Caki2 (cell line): ENCODE measurements at places on chromosomes 1 and 21.

DNA sequence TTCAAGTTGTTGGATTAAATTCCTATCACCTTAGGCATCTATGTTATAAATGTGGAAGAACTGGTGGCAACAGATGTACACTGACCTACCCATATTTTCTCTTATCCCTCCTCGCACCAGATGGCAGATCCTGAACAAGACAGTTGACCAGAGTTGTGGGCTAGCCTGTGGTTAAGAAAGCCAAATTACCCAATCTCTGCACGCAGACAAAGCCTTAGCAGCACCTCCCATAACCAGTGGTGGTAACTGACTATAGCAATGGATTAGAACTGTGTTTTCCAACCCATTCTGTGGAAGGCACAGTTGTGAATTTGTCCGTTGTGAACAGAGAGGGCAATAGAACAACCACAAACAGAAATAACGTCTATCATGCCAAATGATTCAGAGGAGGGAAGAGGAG is 20.6 kb downstream of the ABCB10 start:
- DNase-seq, result no peak

- peak; percentile 62 for DNase-seq
These were observed 9.5 kb downstream of the DNM3 start for GRCh38 chr1:171850651-171851350.

DNA sequence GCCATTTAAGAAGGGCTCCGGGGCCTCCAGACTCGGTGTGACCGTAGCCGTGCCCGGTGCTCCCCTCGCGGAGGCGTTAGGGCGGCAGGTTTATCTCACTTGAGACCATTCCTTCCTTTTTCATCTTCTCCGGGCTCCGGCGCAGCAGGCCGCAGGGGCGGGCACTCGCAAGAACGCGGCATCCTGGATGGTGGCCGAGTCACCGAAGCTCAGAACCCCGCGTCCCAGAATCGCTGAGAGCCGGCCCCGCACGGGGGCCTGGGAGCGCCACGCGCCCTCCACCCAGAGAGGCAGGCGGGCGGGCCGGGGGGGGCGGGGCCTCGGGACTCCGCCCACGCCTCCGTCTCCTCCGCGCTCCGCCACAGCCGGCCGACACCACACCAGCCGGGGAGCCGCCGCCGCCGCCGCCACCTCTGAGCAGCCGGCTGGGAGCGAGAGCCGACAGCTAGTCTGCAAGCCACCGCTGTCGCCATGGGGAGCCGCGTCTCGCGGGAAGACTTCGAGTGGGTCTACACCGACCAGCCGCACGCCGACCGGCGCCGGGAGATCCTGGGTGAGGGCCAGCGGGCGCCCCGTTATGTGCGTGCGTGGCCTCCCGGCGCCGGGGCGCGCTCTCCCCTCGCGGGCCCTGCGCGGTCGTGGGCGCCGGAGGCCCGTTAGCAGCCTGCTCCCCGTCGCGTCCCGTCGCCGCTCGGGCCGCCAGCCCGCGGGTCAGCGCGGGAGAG is at the start of gene DEGS1:
Gene DEGS1, plus strand, starts transcription at position 375 of the 725 bp plus-strand sequence. Its CDS starts 97 bp downstream, at position 472.
- DNase-seq, result peak; percentile 92

- DNase-seq, result no peak
These were observed 9.3 kb upstream of the FAAP20 start for GRCh38 chr1:2203671-2204414.

GRCh38 chr1:97143236-97143882 is 421.8 kb downstream of the PTBP2 start:
- DNase-seq, result peak; percentile 19
